GM12878 (cell line): ENCODE measurements at places on chromosomes 11 and 22. TPM values are rescaled to one million over a fixed set of nuclear protein-coding genes. Genes with fewer than 3 reads are reported as not detected.

GRCh38 chr11:119618208-119618909, 110.6 kb downstream of the NECTIN1 start:
- DNase-seq: no peak
- H3K36me3 ChIP-seq: no peaks in the 10 kb centered on the region
- H3K27ac ChIP-seq: no peak overlapping the region
- H3K4me3 ChIP-seq: no peak overlapping the region
- H3K4me1 ChIP-seq: no peaks in the 10 kb centered on the region
- H3K27me3 ChIP-seq: no peaks in the 10 kb centered on the region; the same call in 1 of the 2 replicates

- no peaks in the 10 kb centered on the region for H3K36me3 ChIP-seq
- no peak overlapping the region for H3K27ac ChIP-seq
- no peak overlapping the region for H3K4me3 ChIP-seq
These were observed 987 bp downstream of the C1QTNF6 start for GRCh38 chr22:37186997-37187522.

DNA sequence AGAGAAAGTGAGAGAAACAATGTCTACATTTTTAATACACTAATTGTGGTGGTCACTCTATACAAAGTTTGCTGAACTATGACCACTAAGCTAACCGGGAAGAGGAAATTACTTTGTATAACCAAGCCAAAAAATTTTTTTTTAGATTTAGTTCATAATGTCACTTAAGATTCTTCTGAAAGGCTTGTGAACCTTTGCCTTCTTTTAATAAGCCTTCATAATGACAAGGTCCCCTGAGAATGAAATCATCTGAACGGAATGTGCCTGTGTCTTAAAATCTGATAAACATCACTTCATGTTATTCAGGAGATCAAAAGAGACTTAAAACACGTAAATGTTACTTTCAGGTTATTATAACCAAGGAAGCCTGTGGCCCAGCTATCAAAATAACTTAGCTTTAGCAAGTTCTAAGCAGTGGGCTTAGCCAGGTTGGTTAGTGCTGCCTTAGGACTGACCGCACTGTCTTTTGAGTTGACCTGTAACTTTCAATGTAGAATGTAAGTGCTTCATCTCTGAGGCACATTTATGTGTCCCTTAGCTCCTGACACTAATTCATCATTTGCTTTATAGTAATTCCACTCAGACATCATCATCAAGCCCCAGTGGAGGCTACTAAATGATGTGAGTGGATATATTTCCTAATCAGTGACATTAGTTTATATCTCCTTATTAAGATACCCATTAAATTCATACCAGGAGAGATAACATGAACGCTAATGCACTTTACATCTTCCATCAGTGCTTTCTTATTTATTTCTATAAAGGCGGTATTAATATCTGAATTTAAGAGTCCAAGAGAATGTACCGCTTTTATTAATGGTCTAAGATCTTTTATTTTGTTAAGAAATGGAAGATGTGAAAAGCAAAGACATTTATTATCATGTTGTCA, 122.5 kb downstream of the WNT11 start:
- peaks cover 9% of the 10 kb centered on the region for H3K36me3 ChIP-seq
- H3K4me3 ChIP-seq: no peak overlapping the region
- H3K27ac ChIP-seq: no peak overlapping the region
- H3K27me3 ChIP-seq: no peaks in the 10 kb centered on the region

DNA sequence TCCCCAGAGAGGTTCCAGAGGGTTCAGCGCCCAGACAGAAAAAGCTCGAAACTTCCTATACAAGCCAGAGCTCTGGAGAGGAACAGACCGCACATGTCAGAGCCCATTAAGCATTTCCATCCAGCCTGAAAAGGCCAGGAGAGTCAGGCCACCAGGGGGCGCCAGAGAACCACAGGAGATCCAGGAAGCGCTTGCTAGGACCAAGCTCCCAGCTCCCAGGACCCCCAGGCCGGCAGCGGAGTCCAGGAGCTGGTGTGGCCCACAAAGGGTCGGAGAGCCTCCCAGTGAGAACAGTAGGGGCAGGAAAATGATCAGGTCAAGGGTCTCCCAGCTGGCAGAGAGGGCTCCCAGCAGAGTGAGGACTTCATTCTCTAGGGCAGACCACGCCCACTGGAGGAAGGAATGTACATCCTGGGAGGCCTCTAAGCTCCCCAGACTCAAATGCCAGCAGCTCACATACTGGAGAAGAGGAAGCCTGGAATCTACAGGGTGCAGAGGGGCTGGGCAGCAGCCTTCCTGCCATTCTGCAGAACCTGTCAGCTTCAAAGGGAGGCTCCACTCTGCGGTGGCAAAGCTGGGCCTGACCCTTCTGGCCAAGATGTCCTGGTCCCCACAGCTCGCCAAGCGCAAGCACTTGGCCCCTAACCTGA, 2.1 kb upstream of the MEI1 start:
- no peaks in the 10 kb centered on the region for H3K27me3 ChIP-seq
- peak overlapping the region; percentile 48; the same call in 1 of the 2 replicates for H3K27ac ChIP-seq
- peak; percentile 57 for DNase-seq
- H3K36me3 ChIP-seq: no peaks in the 10 kb centered on the region; the same call in 1 of the 2 replicates
- no peak overlapping the region for H3K4me3 ChIP-seq

DNA sequence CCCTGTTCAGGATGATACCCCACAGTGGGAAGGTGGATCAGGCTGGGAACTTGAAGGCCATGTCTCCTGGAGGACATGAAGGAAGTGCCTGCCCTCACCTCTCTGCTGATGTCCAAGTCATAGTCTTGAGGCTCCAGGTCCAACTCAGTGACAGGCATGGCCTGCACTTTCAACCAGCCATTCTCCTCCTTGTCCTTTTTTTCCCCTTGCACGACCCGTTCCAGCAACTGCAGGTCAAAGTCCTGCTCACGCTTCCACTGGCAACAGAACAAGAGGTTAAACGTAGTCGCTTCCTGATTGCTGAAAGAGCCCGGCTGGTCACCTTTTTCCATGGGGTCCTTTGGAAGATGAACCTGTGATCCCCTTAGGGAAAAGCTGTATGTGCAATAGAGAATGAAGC, 47.7 kb downstream of the C11orf58 start:
- no peaks in the 10 kb centered on the region; the same call in 1 of the 2 replicates for H3K27me3 ChIP-seq
- H3K36me3 ChIP-seq: no peaks in the 10 kb centered on the region
- no peak overlapping the region for H3K4me3 ChIP-seq
- no peak overlapping the region for H3K27ac ChIP-seq
- no peaks in the 10 kb centered on the region for H3K4me1 ChIP-seq

- H3K4me3 ChIP-seq: no peak overlapping the region
- H3K27ac ChIP-seq: no peak overlapping the region
- peaks cover 4% of the 10 kb centered on the region for H3K4me1 ChIP-seq
- H3K36me3 ChIP-seq: peaks cover under 1% of the 10 kb centered on the region; the same call in 1 of the 2 replicates
These were observed 16.0 kb downstream of the TXN2 start for GRCh38 chr22:36465232-36466021.

DNA sequence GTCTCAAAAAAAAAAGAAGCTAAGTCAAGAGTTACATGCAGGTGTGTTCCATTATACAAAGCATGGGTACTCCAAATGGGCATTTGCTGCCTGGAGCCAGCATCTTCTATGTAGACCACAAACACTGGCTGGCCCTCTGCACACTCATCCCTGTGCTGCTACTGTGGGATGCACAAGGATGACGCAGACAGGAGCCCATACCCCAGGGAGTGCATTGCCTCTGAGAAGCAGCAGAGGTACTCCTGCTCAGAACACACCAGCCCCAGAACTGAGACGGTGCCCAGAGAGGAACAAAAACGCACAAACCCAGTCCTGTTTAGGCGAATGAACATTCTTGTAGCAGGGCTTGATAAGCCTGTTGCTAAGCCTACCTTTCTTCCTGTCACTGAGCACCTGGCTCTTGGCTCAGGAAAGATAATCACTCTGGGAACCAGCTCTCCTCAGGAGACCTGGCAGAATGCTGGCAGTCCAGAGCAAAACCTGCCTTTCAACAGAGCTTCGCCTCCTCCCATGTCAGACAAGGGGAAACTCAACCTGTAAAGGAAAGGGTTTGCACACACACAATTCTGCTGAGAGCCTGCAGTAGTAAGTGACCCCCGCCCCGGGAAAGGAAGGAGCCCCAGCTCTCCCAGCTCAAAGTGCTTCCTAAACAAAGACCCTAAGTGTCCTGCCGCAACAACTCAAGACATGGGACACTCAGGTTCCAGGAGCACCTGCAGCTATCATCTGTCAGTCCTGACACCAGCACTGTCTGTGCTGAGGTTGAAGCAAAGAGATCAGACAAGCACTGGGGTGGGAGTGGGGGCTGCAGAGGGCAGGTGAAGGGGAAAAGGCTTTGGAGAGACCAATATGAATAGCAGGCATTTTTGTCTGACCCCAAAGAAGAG, 145.7 kb downstream of the TENM4 start:
- no peak overlapping the region for H3K27ac ChIP-seq
- DNase-seq: no peak
- H3K27me3 ChIP-seq: no peaks in the 10 kb centered on the region
- no peaks in the 10 kb centered on the region for H3K4me1 ChIP-seq

DNA sequence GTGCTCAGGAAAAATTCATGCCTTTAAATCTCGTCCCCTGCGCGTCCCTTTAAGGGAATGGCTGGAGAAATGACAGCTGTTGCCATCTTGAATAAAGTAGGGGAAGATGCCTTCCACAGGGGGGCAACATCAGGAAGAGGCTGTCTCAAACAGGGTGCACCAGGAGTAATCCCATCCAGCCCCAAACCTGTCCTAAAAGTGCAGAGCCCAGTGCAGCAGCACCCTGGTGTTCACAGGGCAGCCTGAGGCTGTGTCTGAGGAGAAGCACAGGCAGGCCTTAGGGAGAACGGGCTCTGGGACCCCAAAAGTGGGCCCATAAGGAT, 10.8 kb upstream of the C11orf96 start:
- H3K27me3 ChIP-seq: no peaks in the 10 kb centered on the region; the same call in 1 of the 2 replicates
- no peaks in the 10 kb centered on the region for H3K36me3 ChIP-seq
- no peak overlapping the region for H3K27ac ChIP-seq
- H3K4me1 ChIP-seq: no peaks in the 10 kb centered on the region
- DNase-seq: no peak
- no peak overlapping the region for H3K4me3 ChIP-seq

DNA sequence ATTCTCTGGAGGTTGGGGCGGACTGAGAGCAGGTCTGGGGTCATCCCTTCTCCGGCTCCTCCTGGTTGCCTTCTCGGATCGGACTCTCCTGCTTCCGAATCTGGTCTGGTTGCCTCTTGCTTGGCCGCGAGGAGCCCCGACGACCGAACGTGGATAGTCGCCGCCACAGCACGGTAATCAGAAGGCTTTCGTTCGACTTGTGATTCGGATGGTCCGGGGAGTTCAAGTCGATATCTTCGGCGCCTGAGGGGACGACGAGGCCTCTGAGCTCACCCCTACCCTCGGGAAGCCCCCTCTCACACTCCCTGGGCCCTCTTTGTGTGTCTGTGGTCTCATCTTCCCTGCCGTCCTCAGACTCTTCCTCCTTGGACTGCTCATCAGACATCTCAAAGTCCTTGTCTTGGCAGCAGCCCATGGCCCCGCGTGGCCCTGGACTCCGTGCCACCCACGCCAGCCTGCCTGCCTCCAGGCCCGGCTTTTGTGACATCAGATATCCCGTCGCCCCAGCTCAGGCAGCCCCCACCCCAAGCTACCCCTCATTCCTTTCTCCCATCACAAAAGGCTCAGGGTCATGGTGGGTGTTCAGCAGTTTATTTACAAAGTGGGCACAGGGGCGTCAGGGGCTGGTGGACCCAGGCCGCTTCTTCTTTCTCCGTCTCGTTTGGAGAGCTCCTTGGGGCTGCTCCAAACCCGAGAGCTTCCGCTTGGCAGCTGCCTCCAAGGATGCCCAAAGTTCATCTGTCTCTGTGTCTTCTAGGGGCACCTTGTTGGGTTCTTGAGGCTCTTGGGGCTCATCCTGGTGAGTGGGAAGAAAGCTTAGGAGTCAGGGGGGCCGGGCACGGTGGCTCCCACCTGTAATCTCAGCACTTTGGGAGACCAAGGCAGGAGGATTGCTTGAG, at the start of gene TEX54:
Gene TEX54, minus strand, starts transcription at position 506 of the 899 bp plus-strand sequence.
- no peak for DNase-seq
- H3K4me1 ChIP-seq: peaks cover 8% of the 10 kb centered on the region
- H3K4me3 ChIP-seq: peak within 1 kb of the TSS; percentile 99
- H3K27me3 ChIP-seq: no peaks in the 10 kb centered on the region
- H3K27ac ChIP-seq: peak within 1 kb of the TSS; percentile 84

GRCh38 chr11:78350646-78351165, 66.9 kb downstream of the GAB2 start:
- peak overlapping the region; percentile 71; the same call in 1 of the 2 replicates for H3K27ac ChIP-seq
- peak overlapping the region; percentile 18; the same call in 1 of the 2 replicates for H3K4me3 ChIP-seq
- peak; percentile 26 for DNase-seq
- peaks cover 29% of the 10 kb centered on the region for H3K4me1 ChIP-seq

- no peak overlapping the region for H3K4me3 ChIP-seq
- H3K27me3 ChIP-seq: no peaks in the 10 kb centered on the region
- peaks cover 11% of the 10 kb centered on the region; the same call in 1 of the 2 replicates for H3K36me3 ChIP-seq
- peaks cover 10% of the 10 kb centered on the region for H3K4me1 ChIP-seq
These were observed 7.4 kb downstream of the HIRA start for GRCh38 chr22:19424186-19424500.

GRCh38 chr22:23369054-23369685, 188.9 kb downstream of the BCR start:
- DNase-seq: no peak
- H3K27me3 ChIP-seq: no peaks in the 10 kb centered on the region
- H3K36me3 ChIP-seq: no peaks in the 10 kb centered on the region
- no peak overlapping the region for H3K27ac ChIP-seq
- no peaks in the 10 kb centered on the region for H3K4me1 ChIP-seq

DNA sequence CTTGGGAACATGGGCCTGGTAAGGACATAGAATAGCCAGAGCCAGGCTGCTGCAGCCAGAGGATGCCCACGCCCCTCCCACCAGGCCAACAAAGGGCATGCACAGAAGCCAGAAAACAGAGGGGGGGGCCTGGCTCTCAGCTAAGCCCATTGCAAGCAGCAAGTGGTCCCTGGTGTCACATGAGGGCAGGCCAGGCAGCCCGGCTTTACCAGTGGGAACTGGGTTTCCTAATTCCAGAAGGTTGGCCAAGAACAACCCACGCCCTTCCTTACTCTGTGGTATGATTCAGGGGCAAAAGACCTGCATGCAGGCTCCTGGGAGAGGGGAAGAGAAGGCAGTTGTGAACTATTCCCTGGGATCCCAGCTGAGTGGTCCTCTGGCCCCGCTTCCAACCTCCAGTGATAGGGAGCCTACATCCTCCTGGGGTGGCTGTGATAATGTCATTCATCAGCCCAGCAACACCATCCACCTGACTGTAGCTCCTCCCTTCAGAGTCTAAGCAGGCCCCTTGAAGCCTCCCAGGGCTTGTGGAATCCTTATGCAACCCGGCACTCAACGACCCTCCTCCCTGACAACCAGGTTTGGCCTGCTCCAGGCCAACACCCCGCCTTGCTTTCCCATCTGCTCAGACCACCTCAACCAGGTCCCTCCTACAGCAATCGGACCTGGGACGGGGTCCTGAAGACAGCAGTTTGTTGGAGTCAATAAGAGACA, 62.1 kb upstream of the LMO1 start:
- H3K4me3 ChIP-seq: no peak overlapping the region
- H3K36me3 ChIP-seq: no peaks in the 10 kb centered on the region
- no peak overlapping the region for H3K27ac ChIP-seq
- H3K4me1 ChIP-seq: peaks cover 21% of the 10 kb centered on the region
- H3K27me3 ChIP-seq: no peaks in the 10 kb centered on the region

GRCh38 chr11:83540112-83540675, 254.0 kb upstream of the CCDC90B start:
- no peak overlapping the region for H3K27ac ChIP-seq
- H3K4me3 ChIP-seq: no peak overlapping the region
- H3K4me1 ChIP-seq: no peaks in the 10 kb centered on the region
- no peaks in the 10 kb centered on the region for H3K27me3 ChIP-seq
- no peaks in the 10 kb centered on the region for H3K36me3 ChIP-seq
- no peak for DNase-seq

GRIA4 gene
- not detected in 2 replicates for polyA plus RNA-seq

LIF gene
- polyA plus RNA-seq: 1.3 and 1.4 TPM in 2 replicates

ADM2 gene
- polyA plus RNA-seq: 0.10 and 0.17 TPM in 2 replicates

CARD16 gene
- polyA plus RNA-seq: 29.6 and 30.3 TPM in 2 replicates

GGT1 gene
- 10.2 and 11.0 TPM in 2 replicates for polyA plus RNA-seq

GSTT2 gene
- not detected in 2 replicates for polyA plus RNA-seq

KRTAP5-7 gene
- polyA plus RNA-seq: not detected in 2 replicates

APOA5 gene
- not detected in 2 replicates for polyA plus RNA-seq

EMID1 gene
- polyA plus RNA-seq: 5.1 and 10.0 TPM in 2 replicates

SELENOM gene
- 4.9 and 5.2 TPM in 2 replicates for polyA plus RNA-seq

APBB1 gene
- polyA plus RNA-seq: 6.5 and 6.8 TPM in 2 replicates
